ENCODE measurements at places on chromosomes 11 and 22.

- no peak for DNase-seq
These were observed 522 bp downstream of the CORO1B start for GRCh38 chr11:67442504-67443404.

DNA sequence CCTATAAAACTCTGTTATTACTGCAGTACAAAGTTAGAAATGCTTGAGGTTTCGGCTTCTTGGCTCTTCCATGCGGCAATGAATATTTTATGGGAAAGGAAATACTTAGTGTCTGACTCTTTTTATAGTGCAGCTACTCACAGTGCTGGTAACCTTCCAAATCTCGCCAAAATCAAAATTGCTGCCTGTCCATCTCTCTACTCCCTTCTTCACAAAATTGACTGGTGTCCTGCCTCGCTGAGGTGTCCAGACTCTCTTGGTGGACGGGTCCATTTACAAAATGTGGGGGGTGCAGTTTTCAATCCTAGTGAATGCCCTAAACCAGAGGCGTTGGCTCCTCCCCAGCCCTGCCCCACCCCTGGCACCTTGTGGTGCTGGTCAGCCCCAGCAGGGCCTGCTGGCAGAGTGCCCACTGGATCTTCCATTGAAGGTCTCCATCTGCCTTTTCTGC, 73.5 kb downstream of the ZBTB16 start:
- no peak for DNase-seq

- peak; percentile 25 for DNase-seq
These were observed 86.8 kb upstream of the CRTAM start for GRCh38 chr11:122751292-122752070.

- DNase-seq = no peak
These were observed 14.5 kb upstream of the ARHGAP42 start for GRCh38 chr11:100672498-100673033.

GRCh38 chr11:130121445-130121978, 38.1 kb upstream of the ST14 start:
- no peak for DNase-seq

All from BE2C (cell line).